ENCODE measurements at places on chromosomes 7 and 10.
A peak's percentile ranks its signal among the peaks of the same experiment; 100 is the strongest.

DNA sequence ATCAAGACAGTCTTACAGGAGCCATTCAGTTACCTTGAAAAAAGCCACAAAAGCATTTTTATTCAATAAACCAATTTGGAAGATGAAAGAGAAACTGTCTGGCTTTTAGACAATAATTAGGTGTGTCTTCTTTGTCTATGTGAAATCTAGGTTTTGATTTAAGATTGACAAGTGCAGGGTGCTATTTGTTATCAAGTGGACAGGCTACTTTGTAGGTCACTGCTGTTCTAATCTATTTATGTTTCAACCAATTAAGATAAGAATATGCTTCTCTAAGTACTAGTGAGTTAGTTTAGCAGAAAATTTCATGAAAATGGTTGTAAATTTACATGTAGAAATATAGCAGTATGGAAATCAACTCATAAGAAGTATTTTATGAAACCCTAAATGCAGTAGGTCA lies 177.5 kb downstream of the CACNA2D1 start:
- no peak for DNase-seq

GRCh38 chr7:12028508-12028907 lies 182.6 kb upstream of the TMEM106B start:
- DNase-seq: no peak

GRCh38 chr7:52450816-52451215 lies 584.6 kb upstream of the POM121L12 start:
- DNase-seq: no peak

- peak; percentile 73 for DNase-seq
Measured at GRCh38 chr7:5699467-5700384, 81.7 kb downstream of the RNF216 start.

DNA sequence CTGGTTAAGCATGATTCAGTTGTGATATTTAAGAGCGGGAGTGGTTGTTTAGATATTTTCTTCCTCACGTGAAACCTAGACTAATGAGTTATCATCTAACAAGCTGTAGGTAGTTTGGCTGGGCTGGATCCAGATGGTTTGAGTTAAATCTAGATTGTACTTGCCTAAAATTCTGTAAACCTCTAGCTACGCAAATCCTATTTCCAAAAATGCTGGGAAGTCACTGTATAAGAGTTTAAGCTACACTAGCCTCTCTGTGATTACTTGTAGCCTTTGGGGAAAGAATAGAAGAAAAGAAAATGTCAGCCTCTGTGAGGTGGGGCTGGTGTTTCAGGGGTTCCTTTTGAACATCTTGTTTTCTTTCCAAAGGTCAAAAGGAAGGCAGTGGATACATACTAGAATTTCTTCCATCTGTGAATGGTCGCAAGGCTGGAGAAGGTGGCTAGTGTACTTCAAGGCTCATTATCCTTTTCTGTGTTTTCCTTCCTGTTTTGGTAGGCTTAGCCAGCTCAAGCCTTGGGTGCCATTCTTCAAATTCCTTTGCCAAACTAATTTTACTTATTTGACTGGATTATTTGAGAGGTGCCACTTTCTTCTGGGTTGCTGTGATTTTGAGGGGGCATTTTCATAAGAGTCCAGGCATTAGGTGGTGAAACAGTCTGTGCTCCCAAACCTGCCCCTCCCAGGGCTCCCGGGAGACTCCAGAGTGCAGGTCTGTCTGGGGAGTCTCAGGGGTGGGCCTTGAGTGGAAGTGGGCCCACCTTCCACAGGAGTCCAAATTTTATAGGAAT lies 5.2 kb upstream of the EN2 start:
- DNase-seq: no peak

- DNase-seq: no peak
Measured at GRCh38 chr7:135741905-135742304, 6.7 kb downstream of the FAM180A start.

GRCh38 chr7:134355927-134356326 lies 39.2 kb upstream of the SLC35B4 start:
- DNase-seq: no peak

DNA sequence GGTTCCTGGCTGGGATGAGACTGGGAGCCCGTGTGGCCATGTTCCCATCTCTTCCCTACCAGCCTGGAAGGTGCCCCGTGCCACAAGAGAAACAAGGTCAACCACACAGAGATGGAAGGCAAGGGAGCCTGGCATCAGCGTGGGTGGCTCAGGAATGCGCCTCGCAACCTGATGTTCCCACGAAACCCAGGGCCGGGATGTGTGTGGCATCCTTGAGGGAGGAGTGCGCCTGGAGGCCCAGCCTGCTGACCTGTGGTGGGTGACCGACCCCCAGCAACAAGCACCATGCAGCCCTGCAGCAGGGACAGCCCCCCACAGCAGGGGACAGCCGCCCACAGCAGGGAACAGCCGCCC lies 267.2 kb downstream of the ELFN1 start:
- DNase-seq: no peak

- no peak for DNase-seq
Measured at GRCh38 chr7:42247301-42247700, 10.3 kb upstream of the GLI3 start.

DNA sequence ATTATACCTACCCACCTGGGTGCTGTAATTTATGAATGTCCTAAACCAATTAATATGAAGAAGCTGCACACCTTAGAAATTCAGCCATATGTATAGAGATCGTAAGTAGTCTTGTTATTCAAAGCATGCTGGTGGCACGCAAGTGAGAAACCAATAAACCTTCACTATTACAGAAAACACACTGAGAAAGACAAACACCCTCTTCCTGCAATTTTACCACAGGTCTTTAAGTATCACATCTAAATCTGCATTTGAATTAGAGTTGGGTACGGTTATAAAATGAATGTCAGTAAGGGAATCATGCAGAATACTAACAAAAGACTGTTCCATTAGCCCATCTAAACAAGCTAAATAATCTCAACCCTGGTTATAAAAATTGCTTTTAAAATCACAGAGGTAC lies 33.8 kb downstream of the CCNJ start:
- no peak for DNase-seq

- no peak for DNase-seq
Measured at GRCh38 chr7:45591101-45591906, 17.1 kb downstream of the ADCY1 start.

DNA sequence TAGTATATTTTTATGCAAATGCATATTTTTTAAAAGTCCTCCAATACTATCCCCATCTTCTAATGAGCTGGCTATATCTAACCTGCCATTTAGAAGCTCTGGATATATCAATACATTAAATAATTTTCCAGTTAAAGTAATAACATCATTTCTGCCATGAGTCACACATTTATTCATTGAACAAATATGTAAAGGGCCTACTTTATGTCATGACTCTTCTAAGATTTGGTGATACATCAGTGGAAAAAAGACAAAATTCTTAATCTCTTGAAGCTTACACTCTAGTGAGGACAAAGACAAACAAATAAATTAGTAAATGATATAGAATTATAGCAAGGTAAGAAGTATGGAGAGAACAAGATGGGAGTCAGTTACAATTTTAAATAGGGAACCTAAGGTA lies 716.8 kb upstream of the LRRTM3 start:
- DNase-seq: no peak

- no peak for DNase-seq
Measured at GRCh38 chr10:9868499-9868898, 1149.2 kb upstream of the CELF2 start.

- no peak for DNase-seq
Measured at GRCh38 chr7:123499211-123499970, 35.0 kb downstream of the IQUB start.

GRCh38 chr10:27223964-27224363 lies 16.6 kb downstream of the ACBD5 start:
- DNase-seq: peak; percentile 11

DNA sequence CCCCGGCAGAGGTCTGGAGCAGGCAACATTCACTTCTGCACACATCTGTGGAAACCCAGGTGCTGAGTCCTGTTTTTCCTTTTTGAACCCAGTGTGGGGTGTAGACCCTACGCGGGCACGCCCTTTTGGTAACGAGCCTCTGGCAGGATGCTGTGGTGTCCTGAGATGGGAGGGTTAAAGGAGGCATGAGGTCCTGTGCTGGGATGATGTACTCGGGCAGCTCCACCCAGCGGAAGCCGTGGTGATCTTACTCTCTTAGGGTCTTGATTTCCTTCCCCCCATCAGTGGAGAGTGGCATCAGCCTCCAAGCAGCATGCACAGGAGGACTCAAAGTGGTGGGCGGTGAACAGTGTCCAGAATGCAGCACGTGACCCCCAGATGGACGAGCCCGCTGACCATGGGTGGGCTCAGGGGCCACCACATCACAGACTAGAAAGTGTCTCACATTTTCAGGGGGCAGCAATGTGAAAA lies 148.6 kb downstream of the DNAJB6 start:
- DNase-seq: no peak

- DNase-seq: no peak
Measured at GRCh38 chr10:49776851-49777250, 14.7 kb upstream of the OGDHL start.

DNA sequence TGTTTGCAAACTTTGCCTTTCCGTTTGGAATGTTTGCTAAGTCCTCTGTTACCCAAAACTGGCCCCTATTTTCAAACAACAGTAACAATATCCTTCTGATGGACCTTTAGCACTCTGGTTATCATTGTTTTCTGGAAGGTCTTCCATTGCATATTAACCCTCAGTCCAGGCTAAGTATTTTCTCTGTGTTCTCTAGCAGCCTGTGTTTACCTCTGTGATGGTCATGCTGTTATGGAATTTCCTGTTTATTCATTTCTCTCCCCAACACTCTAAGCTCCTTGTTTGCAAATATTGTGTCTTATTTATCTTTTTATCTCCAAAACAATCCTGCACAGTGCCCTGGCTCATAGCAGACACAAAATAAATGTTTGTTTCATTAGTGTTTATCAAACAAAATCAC lies 560.3 kb downstream of the ATRNL1 start:
- DNase-seq: no peak

DNA sequence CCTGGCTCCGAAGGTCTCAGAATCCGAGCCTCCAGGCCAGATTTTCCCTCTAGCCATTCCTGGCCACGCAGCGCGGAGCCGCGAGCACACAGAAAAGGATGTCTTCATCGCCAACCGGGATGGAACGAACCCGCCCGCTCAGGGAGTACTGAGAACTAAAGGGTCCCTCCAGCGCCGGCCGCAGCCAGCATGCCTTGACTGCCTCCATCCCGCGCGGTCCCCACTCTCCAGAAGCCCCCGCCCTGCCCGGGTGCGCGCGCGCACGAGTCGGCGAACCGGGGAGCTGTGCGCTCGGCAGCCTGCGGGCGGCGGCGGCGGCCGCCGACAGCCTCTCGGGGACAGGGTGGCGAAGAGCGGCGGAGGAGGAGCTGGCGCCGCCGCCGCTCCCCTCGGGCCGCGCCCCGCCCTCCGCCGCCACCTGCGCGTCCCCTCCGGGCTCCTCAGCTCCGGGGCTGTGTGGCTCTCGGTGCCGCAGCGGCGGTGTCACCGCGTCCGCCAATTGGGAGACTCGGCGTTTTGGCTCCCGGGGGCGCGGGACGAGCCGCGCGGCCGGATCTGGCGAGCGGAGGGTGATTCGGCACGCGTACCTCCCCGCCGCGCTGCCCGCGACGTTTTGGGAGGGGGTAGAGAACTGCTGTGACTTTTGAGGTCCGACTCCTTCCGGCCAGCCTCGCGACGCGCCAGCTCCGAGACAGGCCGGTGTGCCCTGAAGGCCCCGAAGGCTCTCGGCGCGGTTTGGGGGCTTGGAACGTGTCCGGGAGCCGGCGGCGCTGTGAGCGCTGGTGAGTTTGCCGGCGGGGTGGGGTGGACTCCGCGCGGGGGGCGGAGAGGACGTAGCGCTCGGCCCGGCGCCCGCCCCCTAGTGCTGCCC lies 453 bp upstream of the GALNT17 start:
- DNase-seq: no peak

DNA sequence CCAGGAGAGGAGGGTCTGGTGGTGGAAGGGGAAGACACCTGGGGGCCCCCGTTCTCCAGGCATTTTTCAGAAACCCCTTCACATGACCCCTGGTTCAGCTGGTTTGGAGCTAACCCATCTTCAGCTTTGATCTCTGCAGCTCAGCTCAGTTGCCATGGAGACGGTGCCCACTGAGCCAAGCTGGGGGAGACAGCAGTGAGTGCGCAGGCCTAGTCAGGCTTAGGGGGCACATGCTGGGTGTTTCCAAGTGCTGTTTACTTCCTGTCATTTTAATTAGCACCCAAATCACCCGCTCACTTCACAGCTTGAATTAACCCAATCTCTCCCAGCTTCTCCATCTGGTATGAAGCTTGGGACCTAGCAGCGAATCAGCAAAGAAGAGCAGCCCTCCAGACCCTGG lies 9.0 kb downstream of the SPOCK2 start:
- peak; percentile 93 for DNase-seq

- no peak for DNase-seq
Measured at GRCh38 chr10:14700546-14700945, 74.2 kb downstream of the FAM107B start.

- no peak for DNase-seq
Measured at GRCh38 chr7:92412745-92413144, 34.5 kb upstream of the GATAD1 start.

DNA sequence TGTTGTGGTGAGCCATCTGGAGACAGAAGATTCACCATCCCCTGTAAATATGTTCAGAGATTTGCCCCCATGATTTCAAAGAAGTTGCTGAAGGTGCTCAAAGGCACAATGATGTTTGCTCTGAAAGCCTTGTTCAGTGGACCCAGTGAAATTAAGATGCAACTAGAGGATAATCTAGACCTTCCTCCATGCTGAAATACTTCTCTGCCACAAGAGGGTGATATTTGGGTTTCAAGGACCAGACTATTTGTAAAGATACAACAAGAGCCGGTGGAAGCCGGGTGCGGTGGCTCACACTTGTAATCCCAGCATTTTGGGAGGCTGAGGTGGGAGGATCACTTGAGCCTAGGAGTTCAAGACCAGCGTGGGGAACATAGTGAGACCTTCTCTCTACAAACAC lies 13.5 kb upstream of the MSRB2 start:
- DNase-seq: no peak

GRCh38 chr10:35906155-35906554 lies 264.1 kb upstream of the FZD8 start:
- no peak for DNase-seq

DNA sequence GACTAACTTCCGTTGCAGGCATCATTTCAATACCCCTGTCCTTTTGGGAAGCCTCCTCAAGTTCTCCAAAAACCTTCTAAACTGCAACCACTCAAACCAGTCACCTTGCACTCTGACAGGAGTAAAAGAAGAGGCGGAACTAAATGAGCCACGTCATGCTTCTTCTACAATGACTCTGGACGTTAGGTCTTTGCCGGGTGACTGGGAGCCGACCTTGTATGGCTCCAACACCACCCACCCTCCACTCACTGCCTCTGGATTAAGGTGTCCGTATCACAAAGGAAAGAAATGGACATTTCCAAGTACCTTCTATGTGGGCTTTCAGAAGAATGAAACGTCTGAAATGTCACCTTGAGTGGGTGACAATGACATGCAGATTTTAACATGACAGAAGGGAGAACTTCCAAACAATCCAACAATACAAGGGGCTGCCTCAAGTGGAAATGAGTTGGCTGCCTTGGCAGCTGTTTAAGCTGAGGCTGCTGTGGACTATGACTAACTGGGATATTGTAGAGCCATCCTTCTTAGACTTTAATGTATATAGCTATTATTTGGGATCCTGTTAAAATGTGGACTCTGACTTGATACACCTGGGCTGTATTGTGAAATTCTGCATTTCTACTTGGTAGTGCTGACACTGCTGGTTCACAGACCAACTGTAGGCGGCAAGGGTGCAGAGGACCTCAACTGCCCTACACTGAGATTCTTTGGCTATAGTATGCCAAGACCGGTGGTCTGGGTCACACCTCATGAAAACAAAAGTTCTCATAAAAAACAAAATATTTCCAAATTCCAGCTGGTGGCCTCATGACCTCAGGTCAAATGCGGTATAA lies 33.8 kb upstream of the PDLIM1 start:
- no peak for DNase-seq

- no peak for DNase-seq
Measured at GRCh38 chr10:15163253-15163828, 5.2 kb downstream of the NMT2 start.

Data from CD8-positive, alpha-beta memory T cell (primary cell).